ENCODE measurements at places on chromosomes 11 and 22.

- no peak for DNase-seq
Observed at GRCh38 chr11:117668321-117668751, 128.7 kb downstream of the DSCAML1 start.

DNA sequence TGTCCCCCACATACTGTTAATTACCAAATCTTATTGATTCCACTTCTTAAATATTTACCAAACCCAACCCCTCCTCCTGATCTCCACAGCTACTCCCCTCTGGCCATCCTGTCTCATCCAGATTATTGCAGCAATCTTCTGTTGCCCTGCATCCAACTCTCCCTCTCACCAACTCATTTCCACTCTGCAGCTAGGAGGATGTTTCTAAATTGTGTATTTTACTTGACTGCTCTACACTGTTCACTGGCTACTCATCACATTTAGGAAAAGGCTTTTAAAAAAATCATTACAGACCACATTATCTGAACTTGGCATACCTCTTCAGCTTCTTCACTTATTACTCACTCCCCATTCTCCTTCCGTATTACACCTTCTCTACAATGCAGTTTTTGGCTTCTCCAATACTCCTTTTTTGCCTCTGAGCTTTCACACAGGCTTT is 117.9 kb downstream of the ATG16L2 start:
- peak; percentile 17 for DNase-seq

GRCh38 chr11:64268893-64269539 is 15.4 kb downstream of the BAD start:
- DNase-seq, result peak; percentile 65

GRCh38 chr11:72381584-72382090 is 52.7 kb downstream of the CLPB start:
- no peak for DNase-seq

GRCh38 chr11:123054301-123055065 is 7.5 kb downstream of the HSPA8 start:
- DNase-seq, result peak; percentile 86

Measured in lung (tissue), 17 donors.